ENCODE measurements at places on chromosomes 2 and 18.

GRCh38 chr2:101781326-101781725 is 83.8 kb downstream of the MAP4K4 start:
- DNase-seq = no peak
- H3K27me3 ChIP-seq = no peaks in the 10 kb centered on the region
- H3K4me3 ChIP-seq = peak overlapping the region; percentile 42
- H3K36me3 ChIP-seq = no peaks in the 10 kb centered on the region

DNA sequence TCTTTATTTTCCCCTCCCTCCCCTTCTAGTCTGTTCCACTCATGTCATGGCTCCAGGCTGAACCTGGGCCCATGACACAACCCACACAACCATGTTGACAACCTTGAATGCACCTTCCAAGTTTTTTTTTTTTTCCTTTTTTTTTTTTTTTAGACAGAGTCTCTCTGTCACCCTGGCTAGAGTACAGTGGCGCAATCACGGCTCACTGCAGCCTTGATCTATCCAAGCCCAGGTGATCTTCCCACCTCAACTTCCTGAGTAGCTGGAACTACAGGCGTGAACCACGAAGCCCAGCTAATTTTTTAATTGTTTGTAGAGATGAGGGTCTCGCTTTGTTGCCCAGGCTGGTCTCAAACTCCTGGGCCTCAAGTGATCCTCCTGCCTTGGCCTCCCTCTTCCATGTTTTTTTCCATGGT is 21.9 kb upstream of the ROCK2 start:
- DNase-seq = no peak
- H3K4me3 ChIP-seq = no peak overlapping the region
- no peak overlapping the region for H3K27ac ChIP-seq
- H3K27me3 ChIP-seq = peaks cover 4% of the 10 kb centered on the region
- no peaks in the 10 kb centered on the region for H3K4me1 ChIP-seq
- H3K36me3 ChIP-seq = no peaks in the 10 kb centered on the region

- no peak for DNase-seq
- H3K4me3 ChIP-seq = no peak overlapping the region
- no peaks in the 10 kb centered on the region for H3K27me3 ChIP-seq
- no peak overlapping the region for H3K27ac ChIP-seq
Observed at GRCh38 chr2:182229297-182229696, 197.5 kb downstream of the PDE1A start.

GRCh38 chr2:1856922-1857321 is 112.6 kb upstream of the PXDN start:
- H3K36me3 ChIP-seq = no peaks in the 10 kb centered on the region
